Activated CD4-positive, alpha-beta T cell treated with anti-CD3 and anti-CD28 coated beads for 48 hours (primary cell): ENCODE measurements at places on chromosomes 5 and 9.

- DNase-seq: no peak
Observed at GRCh38 chr9:81578606-81579005, 110.7 kb downstream of the TLE1 start.

GRCh38 chr9:38405785-38406184, 13.3 kb downstream of the ALDH1B1 start:
- no peak for DNase-seq

DNA sequence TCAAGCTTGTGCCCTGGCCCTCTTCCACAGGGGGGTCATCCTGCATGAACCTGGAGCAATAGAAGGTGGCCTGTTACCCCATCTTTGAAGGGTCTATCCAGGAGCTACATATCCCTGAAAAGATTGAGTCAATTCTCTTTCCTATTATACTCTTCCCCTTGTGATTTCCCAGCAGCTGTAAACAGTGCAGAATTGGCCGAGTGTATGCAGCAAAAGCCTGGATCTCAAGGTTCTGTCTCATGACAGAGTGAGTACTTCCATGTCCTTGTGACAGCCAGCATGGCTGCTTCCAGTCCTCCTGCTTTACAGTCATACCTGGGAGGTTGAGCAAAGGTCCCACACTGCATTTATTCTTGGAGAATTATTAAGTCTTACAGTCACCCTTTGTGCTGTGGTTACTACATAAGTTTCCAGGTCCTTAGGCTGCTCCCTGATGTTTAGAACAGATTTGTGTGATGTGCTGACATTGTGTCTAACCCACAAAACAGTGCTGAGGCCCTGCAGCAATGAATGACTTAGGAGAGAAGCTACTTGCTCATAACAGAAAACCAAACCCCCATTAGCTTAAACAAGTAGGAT, 67.5 kb downstream of the NREP start:
- no peak for DNase-seq

DNA sequence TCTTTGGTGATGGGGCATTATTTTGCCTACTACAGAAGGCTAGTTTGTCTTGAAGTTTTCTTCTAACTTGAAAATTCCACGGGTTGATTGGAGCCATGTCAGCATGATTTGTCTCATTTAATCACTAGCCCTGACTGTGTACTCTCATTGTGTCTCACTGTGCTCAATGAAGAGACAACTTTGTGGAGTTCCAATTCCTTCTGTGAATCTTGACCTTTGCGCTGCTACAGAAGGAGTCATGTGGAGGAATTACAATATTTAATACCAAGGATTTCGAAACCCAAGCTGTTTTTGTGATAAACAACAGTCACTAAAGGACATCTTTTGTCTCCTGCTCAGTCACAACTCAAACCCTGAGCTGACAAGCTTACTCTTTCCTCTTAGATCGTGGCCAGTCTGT, 98.6 kb upstream of the ACTBL2 start:
- DNase-seq: no peak

- no peak for DNase-seq
Observed at GRCh38 chr9:32394381-32395049, 10.1 kb downstream of the ACO1 start.

DNA sequence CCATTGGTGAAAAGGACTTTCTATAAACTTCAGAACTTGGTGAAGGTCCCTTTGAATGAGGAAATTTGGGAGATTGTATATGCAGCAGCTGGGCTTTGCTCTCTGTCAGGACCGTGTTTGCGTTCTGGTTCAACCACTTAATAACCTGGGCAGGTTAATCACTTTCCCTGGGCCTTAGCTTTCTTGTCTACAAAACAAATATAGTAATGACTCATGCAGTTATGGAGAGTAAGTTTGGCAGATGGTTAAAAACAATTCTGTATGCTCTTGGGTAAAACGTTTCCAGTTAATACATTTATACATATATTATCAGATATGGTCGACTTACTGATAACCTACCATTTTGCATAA, 197.0 kb downstream of the ARHGEF28 start:
- DNase-seq: no peak

DNA sequence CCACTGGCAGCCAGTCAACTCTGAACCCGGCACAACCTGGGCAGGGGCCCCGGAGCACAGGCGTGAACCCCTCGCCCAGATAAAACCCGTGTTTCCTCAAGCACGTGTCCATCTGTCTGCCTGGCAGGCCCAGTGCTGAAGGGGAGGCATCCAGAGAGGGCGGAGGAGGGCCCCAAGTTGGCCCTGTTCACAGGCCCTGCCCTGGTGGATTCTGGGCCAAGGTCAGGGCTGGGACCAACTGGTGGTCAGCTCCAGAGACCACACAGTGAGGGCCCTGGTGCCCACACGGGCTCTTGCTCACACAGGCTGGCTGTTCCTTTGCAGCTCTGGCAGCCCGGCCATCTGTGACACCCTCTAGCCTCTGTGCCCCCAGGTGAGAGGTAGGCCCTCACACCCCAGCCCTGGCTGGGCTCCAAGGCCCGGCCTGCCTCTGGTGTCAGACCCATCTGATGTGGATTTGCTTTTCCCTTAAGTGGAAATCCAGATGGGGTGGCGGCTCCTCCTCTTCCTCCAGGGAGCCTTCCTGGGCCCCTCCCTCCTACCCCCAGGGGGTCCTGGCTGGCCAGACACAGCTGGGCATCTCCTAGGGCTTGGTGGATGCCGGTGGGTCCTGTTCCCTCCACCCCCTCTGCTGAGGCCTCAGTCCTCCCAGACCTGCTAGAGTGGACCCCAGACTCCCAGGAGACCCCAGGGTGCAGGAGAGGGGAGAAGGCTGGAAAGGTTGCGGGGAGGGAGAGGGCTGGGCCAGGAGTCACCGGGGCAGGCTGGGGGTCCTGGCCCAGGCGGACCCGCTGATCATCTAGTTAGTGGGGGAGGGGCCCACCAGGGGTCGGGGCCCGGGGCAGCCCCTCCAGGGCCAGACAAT, 525 bp upstream of the STPG3 start:
- no peak for DNase-seq

DNA sequence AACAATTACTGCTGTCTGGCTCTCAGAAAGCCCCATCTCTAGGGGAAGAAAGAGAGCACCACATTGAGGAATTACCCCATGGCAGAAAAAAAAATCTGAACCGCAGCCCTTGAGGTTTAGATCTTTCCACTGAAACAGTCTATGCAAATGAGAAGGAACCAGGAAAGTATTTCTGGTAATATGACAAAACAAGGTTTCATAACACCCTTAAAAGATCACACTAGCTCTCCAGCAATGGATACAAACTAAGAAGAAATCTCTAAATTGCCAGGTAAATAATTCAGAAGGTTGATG, 427.1 kb downstream of the PRELID2 start:
- DNase-seq: no peak

- no peak for DNase-seq
Observed at GRCh38 chr9:32867026-32867425, 83.7 kb downstream of the TMEM215 start.

DNA sequence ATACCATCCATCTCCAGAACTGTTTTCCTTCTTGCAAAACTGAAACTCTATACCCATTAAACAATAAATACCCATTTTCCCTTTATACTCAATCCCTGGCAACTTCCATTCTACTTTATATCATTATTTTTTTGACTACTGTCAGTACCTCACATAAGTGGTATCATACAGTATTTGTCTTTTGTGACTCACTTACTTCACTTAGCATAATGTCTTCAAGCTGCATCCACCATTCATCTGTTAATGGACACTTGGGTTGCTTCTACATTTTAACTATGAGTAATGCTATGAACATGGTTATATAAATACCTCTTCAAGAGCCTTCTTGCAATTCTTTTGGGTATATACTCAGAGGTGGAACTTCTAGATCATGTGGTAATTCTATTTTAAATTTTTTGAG, 11.6 kb upstream of the TYRP1 start:
- no peak for DNase-seq

GRCh38 chr5:113378959-113379541, 55.7 kb downstream of the TSSK1B start:
- DNase-seq: peak; percentile 70

- no peak for DNase-seq
Observed at GRCh38 chr5:128736553-128736952, 198.5 kb upstream of the FBN2 start.

DNA sequence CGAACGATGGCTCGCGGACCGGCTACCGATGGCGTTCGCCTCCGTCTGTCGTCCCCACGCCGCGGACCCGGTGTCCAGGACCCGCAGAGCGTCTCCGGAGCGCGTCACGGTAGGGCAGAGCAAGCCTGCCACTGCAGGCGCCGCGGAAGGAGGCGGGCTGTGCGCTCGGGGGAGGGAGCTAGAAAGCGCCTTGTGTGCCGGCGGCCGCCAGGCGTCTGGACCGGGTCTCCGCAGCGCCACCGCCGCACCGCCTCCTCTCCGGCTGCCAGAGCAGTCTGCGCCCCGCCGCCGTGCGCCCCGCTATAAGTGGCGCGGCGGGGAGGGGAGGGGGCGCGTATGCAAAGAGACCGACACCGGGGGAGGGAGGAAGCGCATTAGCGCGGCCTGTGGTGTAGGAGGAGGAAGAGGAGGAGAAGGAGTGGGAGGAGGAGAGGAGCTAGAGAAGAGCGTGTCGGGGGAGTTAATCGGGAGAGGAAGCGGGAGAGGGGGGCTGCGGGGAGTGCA, at the start of gene ENC1:
Gene ENC1, minus strand, starts transcription at position 279 of the 504 bp plus-strand sequence. CDS start 4,243 bp downstream, outside the sequence.
- peak; percentile 82 for DNase-seq

DNA sequence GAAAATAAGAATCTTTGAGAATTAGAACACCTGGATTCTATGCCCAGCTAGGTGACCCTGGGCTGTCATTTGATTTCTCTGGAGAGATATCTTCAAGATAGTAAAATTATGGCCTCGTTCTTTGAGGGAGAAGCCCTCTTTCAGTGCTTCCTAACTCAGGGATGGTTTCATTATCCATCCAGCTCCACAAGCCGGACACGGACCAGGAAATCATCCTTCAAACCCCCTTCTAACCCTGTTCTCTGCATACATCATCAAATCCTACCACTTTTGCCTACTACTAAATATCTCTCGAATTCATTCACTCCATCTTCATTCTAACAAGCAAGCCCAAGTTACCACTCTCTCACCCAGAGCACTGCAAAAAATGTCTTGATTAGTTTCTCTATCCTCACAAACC, 57.2 kb downstream of the MAPKAP1 start:
- DNase-seq: no peak

GRCh38 chr5:33834334-33834733, 57.5 kb downstream of the ADAMTS12 start:
- no peak for DNase-seq

GRCh38 chr5:37757980-37758582, 81.8 kb downstream of the GDNF start:
- DNase-seq: no peak

GRCh38 chr5:135426102-135427082, 20.8 kb downstream of the DCANP1 start:
- peak; percentile 36 for DNase-seq

DNA sequence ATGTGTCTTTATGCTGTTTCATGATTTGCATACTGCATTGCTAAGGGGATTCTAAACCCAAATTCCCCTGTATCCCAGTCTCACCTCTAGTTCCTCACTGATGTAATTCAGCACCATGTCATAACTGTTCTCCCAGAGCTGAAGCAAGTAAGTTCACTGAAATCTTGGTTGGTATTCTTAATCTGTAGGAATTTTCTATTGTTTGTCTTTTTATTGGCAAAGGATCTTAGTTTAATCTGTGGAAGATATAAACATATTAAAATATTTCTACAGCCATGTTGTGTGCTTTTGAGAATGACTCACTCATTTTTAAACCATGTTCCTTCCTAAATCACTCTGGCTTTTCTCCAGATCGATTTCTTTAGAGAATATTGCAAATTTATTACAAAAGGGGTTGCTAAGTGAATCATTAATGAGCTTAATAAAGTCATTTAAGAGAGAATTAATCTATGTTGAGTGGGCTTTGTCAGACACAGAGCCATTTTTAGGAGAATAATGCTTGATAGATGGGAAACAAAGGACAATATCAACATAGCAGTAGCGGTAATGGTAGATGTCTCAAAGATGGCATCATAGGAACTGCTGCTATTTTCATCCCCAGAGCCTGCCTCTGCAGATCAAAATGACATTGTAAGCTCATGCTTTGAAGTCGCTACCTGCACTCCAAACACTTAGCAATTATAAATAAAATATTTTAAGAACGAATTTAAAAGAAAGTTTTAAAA, 110.0 kb downstream of the ENC1 start:
- DNase-seq: no peak

DNA sequence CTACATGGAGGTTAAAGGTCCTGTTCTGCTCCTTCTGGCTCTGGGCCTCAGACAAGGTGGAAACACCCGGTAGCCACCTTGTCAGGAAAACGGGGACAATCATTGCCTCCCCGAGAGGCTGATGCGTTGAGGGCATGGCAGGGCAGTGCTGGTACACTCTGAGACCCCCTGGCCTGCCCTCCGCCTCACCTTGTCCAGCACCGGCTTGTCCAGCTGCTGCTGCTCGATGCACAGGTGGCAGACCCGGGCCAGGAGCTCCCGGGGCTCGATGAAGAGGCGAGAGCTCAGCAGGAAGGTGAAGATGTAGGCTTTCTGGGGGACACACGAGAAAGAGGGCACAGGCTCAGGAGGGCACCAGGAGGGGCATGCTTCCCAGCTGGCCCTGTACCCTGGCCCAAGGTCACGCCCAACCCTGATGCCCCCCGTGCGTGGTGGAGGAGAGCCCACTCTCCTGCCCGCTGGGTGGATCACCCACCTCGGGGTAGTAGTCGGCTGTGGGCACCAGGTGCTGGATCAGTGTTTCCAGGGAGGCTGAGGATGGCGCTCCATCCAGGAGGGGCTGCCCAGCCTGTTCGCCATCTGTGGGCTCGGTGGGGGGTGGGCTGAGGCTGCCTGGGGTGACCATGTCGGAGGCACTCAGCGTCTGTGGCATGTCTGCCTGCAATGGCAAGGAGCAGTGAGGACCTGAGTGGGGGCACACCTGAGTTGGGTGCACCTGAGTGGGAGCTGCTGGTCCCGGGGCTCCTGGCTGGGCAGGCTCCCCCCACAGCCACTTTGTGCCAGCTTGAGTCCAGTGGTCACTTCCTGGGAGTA, 66.0 kb upstream of the RNF130 start:
- DNase-seq: no peak

- no peak for DNase-seq
Observed at GRCh38 chr5:93274291-93274690, 306.7 kb downstream of the NR2F1-AS1 start.

DNA sequence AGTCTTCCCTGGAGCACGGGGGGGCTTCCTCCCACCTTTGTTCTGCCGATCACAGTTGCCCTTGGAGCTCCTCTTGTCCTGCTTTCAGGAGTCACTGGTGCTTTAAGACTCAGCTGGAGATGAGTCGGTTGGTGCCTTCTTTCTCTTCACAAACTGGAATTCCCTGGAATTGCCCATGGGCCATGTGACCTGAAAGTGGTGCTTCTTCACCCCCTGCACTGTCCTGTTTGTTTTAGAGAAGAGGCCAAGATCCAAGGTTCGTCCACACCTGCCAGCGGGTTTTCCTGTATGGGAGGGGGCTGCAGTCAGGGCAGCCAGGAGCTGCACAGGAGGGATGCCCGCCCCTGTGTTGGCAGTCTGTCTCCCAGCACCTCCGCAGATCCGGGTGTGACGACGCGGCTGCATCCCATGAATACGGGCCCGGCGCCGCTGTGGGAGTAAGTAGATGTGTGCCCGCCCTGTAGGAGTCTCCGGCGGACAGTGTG, 9.5 kb upstream of the MRPS2 start:
- DNase-seq: no peak
